ENCODE measurements at places on chromosomes 6 and 20.

DNA sequence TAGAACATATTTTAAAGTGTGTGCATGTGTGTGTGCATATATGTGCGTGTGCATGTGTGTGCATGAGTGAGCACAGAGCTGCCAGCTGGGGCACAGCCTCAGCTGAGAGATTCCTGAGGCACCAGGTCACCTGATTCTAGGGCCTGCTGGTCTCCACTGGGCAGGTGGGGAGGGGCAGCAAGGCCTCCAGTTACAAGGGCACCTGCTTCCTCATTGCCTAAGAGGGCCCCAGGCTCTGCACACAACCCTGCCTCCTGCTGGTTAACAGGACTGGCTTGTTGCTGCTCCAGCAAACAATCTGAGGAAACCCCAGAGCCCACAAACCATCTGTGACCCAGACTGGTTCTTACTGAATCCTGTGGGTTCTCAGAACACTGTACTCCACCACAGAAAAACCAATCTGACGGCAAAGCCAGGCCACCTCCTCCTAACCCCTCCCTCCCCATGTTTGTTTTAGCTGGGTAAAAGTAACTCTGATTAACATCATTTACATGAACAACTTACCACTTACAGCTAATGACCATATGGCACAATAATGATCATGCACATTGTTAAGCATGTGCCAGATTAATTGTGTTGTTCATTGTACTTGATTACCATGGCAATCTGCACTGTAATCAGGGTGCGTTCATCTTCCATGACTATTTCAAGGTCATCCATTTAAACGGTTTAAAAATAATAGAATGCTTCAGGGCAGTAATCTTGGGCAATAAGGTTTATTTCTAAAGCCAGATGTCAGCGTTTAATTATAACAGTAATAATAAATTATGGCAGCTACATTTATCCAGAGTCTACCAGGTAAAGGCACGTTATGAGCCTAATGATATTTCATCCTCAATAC lies 23.1 kb upstream of the UBE2J1 start:
- DNase-seq, result peak; percentile 60

DNA sequence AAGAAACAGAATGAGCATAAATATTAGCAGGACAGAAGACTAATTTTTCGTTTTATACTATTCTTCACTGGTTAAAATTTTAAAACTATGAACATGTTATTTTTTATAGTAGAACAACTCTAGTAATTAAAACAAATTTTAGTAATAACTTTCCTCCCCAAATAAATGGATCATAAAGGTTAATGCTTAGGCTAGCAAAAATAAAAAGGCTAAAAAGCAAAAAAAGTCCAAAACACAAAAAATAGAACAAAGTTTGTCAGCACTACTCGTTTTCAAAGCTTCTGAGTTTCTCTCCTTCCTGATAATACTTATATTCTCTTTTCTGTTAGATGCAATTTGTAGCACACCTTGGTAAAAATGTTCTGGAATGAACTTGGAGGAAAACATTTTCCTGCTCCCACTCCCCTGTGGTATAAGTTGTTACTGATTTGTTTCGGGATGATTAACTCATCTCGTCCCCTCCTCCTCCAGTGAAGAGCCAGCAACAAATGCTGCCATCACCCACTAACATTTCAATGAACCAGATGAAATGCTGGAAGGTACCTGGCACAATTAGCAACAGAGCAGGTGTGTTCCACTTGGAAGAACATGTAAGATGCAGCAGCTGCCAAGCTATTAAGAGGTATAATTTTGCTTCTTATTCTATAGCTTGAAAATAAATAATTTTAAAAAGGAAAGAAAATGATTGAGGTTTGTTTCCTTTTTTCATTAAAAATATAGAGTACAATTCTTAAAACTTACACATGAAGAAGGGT lies 130.5 kb downstream of the MYB start:
- DNase-seq, result no peak

- no peak for DNase-seq
These were observed 412.8 kb downstream of the CDC5L start for GRCh38 chr6:44800171-44800783.

DNA sequence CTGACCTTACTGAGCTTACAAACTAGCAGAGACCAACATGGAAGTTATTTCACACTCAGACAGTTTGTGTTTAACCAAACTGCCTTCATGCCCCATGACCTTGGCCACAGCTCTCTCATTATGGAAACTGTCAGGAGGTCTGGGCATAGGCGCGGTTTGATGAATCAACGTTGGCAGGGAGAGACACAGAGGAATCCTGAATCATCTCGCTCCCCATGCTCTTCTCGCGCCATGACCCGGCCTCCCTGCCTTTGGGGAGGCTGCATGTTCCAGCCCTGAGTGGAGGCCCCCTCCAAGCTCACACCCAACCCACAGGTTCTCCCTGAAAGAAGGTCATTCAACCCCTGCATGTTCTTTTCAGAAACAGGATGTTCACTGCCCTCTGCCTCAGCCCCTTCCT lies 15.9 kb upstream of the GDAP1L1 start:
- no peak for DNase-seq

DNA sequence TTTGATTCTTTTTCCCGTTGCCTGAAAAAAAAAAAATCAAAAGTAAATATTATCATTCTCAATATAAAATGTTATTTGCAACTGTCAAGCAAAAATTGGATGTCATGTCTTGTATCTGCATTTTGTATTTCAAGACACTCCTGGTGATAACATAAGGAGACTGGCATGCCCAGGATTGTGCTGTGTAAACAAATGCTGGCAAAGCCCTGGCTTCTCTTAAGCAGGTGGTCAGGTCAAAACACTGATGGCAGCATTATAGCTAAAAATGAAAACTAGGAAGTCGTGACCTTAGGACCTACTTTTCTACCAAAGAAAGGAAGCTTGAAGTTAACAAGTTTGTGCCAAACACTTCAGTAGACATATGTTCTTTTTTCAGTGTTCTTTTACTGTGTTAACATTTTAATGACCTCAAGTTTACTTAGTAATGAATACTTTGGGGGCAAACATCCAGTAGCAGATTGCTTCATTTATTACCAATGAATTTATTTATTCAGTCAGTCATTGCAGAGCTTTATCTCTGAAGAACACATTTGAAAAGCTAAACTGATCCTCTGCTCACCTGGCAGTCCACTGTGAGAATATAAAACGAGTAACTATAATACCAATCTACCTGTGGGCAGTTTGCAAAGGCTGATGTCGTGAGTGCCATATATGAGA lies 243.1 kb upstream of the FLRT3 start:
- DNase-seq, result no peak

DNA sequence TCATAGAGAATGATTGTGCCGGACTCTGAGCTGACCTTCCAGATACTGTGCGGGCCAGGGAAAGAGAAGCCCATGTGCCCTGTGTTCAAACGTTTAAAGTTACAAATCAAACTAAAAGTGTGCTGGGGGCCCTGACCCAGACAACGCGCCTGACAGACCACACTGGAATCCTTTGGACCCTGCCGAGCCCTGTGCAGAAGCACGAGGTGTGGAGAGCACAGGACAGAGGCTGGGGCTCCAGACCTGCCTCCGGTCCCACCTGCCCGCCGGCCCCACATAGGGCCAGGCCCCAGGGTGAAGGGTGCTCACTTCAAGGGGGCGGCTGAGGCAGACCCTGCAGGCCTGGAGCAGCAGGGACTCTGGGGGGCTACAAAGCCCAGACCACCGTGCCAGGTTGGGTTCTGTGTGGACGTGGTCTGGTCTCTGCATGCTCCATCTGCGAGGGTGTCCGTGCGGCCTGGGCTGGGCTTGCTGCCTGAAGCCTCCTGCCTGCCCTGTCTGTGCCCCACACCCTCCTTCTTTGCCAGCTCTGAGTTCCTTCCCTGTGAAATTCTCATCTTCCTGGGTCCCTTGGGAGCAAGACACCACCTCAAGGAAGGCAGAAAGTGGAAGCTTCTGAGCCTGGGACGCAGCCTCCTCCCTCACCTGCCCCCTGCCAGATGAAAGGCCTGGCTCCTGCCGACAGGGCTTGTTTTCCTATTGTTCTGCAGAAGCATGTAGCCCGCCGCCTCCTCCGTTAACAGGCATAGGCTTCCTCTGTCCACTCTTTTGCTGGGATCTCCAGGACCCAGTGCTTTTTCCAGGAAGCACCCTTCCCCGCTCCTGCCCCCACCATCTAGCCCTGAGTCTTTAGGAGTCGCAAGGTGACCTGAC lies 186.2 kb downstream of the ERMARD start:
- DNase-seq, result no peak

GRCh38 chr6:29976588-29977424 lies 34.5 kb downstream of the HLA-A start:
- DNase-seq, result peak; percentile 80

DNA sequence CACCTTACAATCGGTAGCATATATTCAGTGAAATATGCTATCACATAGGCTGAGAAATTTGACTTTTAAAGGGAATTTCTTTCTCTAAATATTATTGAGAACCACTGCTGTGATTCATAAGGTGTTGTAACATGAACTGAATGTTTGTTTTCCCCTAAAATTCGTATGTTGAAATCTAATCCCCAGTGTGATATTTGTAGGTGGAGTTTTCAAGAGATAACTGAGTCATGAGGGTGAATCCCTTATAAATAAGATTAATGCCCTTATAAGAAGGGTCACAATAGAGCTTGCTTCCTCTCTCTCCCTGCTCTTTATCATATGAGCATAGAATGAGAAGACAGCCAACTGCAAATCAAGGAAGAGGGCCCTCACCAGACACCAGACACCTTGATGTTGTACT lies 64.8 kb downstream of the LMBRD1 start:
- no peak for DNase-seq

DNA sequence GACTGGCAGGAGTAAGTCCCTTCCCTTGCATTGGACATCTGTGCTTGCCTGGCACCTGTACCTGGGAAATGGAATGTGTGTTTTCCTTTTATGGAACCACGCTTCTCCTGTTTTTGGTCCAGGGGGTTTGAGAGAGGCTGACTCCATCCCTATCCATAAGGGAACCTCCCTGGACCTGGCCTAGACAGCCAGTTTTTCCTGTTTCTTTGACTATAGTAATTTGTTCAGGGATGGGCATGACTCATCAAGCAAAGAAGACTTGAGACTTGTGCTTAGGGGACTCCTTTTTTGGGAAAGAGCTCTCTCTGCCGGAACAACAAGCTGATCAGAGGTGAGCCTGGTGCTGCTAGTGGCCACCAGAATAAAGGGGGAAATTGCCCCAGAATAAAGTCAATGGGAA lies 393.8 kb downstream of the CDH26 start:
- no peak for DNase-seq

GRCh38 chr6:10122164-10122563 lies 292.7 kb downstream of the TFAP2A start:
- DNase-seq, result no peak

GRCh38 chr20:49832632-49833327 lies 20.2 kb downstream of the SLC9A8 start:
- DNase-seq, result no peak

DNA sequence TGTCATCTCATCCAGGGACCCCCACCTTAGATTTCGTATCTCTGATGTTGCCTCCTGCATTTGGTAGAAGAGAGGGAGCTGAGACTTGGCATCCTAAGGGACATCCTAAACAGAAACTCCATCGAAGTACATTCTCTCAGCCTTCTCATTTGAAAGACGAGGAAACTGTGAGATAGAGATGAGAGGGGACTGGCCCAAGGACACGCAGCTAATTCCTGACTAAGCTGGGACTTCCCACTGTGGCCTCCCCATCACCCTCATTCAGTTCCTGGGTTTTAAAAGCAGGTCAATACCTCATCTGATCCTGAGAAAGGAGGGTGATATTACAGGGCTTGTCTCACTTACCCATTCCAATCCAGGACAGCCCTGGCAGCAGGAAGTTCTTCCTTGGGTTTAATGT lies 855 bp upstream of the WFDC5 start:
- DNase-seq, result no peak

GRCh38 chr6:163958646-163959045 lies 544.1 kb downstream of the QKI start:
- no peak for DNase-seq

DNA sequence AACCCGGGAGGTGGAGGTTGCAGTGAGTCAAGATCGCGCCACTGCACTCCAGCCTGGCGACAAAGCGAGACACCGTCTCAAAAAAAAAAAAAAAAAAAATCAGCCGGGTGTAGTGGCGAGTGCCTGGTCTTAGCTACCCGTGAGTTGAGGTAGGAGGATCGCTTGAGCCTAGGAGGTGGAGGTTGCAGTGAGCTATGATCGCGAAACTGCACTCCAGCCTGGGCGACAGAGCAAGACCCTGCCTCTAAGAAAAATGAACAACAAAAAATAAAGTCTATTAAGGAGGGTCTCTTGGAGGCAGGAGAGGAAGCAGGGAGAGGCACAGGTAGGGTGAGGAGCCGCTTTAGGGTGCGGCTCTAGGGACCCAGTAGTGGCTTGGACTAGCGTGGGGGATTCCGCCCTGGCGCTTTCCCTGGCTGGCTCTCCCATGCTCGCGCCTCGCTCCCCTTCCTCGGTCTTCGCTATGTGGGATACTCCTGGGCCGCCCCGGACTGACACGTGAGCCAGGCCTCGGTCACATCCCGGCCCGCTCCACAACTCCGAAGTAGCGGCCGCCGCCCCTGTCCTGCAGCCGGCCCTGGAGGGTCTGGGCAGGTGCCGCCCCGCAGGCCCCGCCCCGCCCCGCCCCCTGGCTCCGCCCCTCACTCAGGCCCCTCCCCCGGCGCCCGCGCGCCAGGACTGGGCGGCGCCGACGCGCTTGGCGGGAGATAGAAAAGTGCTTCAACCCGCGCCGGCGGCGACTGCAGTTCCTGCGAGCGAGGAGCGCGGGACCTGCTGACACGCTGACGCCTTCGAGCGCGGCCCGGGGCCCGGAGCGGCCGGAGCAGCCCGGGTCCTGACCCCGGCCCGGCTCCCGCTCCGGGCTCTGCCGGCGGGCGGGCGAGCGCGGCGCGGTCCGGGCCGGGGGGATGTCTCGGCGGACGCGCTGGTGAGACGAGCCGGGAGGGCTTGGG lies at the start of gene MYBL2:
Gene MYBL2 (plus strand): TSS at position 739 of the 953 bp plus-strand sequence. CDS start 170 bp downstream, at position 909.
- peak; percentile 94 for DNase-seq

- DNase-seq, result no peak
These were observed 14.5 kb downstream of the HECA start for GRCh38 chr6:139149383-139149782.

DNA sequence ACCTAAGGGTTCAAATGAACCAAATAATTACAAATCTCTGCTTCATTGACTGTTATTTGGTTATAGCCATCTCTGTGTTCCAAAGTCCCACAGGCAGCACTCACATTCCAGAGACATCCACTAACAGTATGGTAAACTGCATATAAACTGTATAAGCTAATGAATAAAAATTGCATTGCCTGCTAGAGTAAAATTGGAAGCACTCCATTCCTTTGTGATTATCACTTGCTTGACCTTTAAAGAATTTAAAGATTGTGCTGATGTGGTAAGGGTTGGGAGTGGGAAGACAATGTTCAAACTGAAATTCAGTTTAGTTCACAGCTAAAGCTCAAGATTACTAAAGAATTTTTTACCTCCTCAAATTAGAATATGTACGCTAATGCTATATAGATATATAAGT lies 31.0 kb upstream of the OSTM1 start:
- no peak for DNase-seq

Measured in SK-N-SH (cell line).